ENCODE measurements at places on chromosomes 16 and 17.

GRCh38 chr16:58176608-58177352 lies 21.1 kb downstream of the CSNK2A2 start:
- DNase-seq: no peak

DNA sequence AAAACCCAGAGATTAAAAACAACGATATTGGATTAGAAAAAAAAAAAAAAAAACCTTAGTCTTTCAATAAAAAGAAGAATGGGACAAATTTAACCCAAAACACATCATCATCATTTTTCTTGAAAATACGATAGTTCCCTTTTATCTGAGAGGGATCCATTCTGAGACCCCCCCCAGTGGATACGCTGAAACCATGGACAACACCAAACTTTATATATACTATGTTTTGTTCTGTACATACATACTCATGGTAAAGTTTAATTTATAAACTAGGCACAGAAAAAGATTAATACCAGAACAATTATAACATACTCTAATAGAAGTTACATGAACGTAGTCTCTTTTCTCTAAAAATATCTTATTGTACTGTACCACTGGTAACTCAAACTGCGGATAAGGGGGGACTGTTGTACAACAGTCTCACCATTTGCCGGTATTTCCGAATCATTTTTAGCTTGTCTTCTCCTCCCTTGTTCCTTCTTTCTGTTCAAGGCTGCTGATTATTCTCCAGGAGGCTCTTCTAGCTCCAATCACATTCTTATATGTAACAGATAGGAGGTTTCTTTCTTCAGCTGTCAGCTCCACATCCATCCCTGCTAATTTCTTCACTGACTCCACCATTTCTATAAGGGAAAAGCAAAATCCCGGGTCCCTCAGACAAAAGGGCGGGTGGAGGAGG lies 37.0 kb downstream of the RNF135 start:
- no peak for DNase-seq

GRCh38 chr17:60135951-60136666 lies 13.7 kb upstream of the CA4 start:
- DNase-seq: no peak

DNA sequence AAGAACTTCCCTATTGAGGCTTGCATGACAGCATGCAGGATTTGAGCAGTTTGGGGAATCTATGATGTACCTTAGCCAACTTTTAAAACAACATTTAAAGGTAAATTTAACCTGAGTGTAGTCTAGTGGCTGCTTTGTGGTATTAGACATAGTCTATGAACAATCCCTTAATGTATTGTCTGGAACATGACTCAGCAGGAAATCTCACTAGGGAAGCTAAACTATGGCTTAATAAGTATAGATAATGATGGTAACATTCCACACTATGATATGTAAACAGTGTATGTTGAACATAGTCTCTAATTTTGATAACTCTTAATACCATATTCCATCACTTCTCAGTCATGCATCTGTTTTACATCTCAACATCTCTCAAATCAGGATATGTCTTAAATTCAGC lies 52.1 kb upstream of the SLC12A3 start:
- no peak for DNase-seq

- DNase-seq: no peak
Measured at GRCh38 chr17:1473170-1473569, 17.1 kb upstream of the CRK start.

GRCh38 chr17:57915985-57916757 lies 39.0 kb downstream of the CUEDC1 start:
- DNase-seq: no peak

GRCh38 chr16:2194166-2194834 lies 2.1 kb downstream of the CASKIN1 start:
- DNase-seq: no peak

DNA sequence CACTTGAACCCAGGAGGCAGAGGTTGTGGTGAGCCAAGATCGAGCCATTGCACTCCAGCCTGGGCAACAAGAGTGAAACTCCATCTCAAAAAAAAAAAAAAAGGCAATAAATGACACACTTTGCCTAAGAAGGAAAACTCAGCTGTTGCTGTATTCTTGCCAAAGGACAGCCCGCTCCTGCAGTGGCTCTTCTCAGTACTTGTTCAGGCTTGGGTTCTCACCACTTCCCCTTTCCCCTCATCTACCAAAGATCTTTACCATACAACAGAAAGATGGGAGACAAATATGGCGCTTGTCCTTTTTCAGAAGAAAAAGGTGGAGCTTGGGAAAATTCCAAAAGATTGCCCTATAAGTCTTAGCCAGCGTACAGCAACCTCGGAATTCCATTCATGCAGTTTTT lies 58.5 kb downstream of the MYH13 start:
- no peak for DNase-seq

DNA sequence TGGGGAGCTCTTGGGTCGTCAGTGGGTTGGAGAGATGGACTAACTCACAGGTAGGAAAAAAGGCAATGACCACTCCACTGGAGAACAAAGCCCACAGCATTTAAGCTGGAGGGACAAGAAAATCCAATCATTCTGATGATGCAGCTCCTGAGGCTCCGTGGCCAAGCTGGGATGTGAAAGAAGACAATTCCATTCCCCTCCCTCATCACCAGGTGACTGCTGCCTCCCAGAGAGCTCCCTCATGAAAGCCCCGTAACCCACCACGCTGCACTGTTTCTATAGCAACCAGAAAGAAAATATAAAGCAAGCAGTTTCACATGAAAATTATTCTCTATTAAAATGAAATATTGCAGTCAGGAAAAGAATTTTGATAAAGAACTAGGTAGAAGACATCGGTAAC lies 15.2 kb downstream of the ANKRD11 start:
- no peak for DNase-seq

DNA sequence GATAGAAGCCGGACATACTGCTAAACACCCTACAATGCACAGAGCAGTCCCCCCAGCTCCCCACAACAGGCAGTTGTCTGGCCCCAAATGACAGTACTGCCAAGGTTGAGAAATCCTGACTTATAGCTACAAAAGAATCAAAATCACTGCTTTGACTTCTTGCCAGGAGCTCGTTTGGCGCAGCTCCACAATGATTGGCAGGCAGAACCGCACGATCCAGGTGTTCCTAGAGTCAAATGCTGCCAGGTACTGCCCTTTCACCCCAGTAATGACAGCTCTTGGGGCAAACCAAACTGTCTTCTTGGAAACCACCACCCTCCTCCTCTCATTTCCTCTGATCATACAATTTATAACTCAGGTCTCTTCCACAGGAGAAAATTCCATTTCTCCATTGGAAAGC lies 2.2 kb upstream of the TMC5 start:
- DNase-seq: no peak

GRCh38 chr17:43068570-43069367 lies 43.7 kb downstream of the RND2 start:
- DNase-seq: no peak
